Activated CD8-positive, alpha-beta memory T cell treated with anti-CD3 and anti-CD28 coated beads, Interleukin-2, amount 50 U/mL, for 4 hours (primary cell): ENCODE measurements at places on chromosomes 4 and X.

- no peak for DNase-seq
Measured at GRCh38 chr4:52694936-52695335, 35.8 kb upstream of the USP46 start.

- DNase-seq, result no peak
Measured at GRCh38 chr4:2301806-2302205, 39.9 kb upstream of the MXD4 start.

DNA sequence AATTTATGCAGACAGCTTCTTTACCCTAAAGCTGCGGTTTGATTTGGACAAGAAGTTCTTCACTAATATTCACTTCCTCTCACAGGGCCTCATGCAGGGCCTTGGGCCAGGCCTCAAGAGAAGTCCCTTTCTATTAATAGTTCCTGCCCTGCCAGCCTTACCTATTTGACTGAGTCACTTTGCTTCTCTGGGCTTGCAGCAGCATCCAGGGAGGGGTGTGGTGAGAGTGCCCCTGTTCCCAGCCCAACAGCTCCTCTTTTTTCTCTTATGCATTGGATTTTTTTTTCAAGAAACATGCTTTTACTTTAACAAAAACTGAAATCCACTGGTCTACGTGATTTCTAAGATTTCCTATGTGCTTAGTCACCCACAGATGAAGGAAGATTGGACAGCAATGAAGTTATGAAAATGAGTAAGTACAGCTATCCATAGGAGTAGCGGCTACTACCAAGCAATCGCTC, 26.7 kb downstream of the FAM156B start:
- DNase-seq, result no peak

DNA sequence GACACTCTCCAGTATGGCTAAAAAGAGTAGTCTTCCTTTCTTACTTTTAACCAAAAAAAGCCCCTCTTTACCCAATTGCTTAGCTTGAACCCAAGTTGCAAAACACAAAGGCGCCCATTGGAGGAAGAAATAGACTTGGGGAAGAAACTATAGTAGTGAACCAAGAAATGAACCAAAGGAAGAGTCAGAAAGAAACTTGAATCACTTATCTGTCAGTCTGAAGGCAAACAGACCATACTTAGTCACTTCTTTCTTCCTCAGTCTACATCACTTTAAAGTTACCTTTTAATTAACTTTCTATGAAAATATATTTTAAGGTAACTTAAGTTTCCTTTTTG, 161.4 kb upstream of the GIMD1 start:
- DNase-seq, result no peak

GRCh38 chr4:121707344-121707743, 10.6 kb upstream of the ANXA5 start:
- DNase-seq, result no peak
